Suppressor macrophage (primary cell): ENCODE measurements at places on chromosomes 6 and 20.

GRCh38 chr6:156866220-156867015, 89.2 kb downstream of the ARID1B start:
- peak; percentile 61 for DNase-seq

GRCh38 chr6:141464490-141464889, 668.2 kb upstream of the GJE1 start:
- no peak for DNase-seq

GRCh38 chr6:33195304-33196165, 3.3 kb upstream of the COL11A2 start:
- DNase-seq, result peak; percentile 65

GRCh38 chr20:1888796-1889463, 6.3 kb upstream of the SIRPA start:
- peak; percentile 73 for DNase-seq

DNA sequence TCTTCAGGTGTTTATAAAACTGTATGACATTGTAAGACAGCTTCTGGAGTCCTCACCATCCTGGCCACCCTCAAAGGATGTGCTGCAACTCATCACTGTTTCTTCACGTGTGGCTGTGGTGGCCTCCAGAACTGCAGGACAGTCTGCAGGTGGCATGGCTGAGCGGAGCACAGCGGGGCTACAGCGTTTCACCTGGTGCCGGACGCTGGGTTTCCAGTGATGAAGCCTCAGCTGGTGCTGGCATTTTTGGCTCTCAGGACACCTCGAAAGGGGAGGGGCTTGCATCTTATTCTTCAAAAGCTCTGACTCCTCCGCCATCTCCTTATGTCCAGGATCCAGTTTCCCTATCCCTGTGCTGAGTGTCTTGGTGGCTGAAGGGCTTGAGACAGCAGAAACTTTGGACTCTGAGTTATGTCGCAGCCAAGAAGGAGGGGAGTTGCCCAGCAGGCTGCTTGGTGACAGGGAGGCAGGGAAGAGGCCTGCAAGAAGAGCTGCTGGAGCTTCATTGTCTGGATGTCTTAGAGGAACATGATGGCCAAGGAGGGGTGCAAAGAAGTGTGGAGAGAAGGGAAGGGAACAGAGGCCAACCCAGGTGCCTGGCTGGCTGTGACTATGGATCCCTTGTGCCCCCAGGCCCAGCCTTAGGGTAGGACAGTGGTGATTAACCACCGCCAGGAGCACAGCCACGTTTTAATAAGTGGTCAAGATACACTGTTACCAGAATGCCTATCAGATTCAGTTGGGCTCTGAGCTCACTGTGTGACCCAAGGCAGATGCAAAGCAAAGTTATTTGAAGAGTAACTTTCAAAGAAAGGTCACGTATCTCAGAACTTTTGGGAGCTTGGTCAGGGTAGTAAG, 58.7 kb downstream of the GTF2H5 start:
- no peak for DNase-seq

DNA sequence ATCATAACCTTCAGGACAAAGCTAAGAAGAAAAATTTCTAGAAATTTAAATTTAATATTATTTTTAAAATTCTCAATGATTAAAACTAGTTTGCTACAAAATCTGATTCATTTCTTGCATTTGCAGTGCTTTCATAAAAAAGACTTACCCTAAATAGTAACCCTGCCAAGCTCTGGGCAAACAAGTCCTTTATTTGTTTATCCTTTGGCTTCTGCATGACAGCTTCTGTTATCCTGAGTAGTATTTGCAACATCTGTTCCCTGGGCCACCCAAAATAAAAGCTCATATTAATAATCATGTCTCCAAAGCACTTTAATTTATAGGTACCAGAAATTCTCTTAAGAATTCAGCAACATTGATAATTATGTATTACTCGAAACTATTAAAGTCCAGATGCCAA, 101.3 kb downstream of the RALGAPA2 start:
- no peak for DNase-seq

GRCh38 chr6:33312361-33313104, 1.3 kb downstream of the TAPBP start:
- peak; percentile 84 for DNase-seq

- DNase-seq, result no peak
Measured at GRCh38 chr6:141963543-141964295, 169.0 kb upstream of the GJE1 start.

- no peak for DNase-seq
Measured at GRCh38 chr6:22470454-22471131, 98.8 kb upstream of the HDGFL1 start.

GRCh38 chr6:66848244-66848953, 1141.4 kb upstream of the EYS start:
- no peak for DNase-seq

DNA sequence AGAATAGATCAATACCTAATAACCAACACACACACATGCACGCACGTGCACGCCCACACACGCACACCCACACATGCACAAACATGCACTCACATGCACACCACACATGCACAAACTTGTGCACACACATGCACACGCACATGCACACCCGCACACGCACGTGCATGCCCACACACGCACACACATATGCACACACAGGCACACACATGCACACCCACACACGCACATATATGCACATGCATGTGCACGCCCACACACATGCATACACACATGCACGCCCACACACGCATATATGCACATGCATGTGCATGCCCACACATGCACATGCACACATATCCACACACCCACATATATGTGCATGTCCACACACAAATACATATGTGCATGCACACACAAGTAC, 26.2 kb upstream of the CHRNA4 start:
- DNase-seq, result no peak

DNA sequence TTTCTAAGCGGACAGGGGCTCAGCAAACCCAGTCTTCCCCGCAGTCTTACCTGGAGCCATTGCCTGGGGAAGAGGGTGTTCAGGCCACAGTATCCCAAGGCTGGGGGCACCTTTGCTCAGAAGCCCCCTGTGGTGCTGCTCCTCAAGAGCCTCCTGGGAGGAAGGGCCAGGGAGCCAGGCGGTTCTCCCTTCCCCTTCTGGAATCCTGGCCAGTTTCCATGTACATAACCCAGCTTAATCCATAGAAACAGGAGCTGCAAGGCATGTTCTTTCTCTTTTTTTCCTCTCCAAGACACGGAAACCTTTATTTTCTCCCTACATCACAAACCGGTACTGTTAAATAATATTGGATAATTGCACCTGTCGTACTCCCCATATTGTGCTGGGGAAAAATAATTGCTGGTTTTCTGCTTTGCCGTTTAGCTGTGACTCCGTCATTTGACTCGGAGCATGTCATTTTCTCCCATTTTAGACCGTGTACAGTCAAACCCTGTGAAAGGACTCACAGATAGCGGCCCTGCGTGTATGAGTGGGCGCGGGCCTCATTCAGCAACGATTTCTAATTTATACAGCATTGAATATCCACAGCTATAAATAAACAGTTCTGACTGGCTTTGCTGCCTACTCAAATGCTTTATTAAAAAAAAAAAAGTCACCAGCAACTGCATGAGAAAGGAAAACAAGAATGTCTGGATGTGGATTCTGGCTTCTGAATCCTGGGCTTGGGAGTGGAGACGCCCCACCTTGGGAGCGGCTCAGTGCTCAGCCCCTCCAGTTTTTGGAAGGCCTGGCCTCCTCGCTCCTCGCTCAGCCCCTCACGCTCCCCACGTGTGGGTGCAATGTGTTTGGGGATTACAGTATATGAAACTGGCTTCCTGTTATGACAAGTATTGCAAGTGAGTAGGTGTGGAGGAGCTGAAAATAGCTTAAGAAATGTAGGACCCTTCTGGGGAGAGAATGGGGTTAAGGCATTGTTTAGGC, 67.3 kb downstream of the ADTRP start:
- DNase-seq, result peak; percentile 81

DNA sequence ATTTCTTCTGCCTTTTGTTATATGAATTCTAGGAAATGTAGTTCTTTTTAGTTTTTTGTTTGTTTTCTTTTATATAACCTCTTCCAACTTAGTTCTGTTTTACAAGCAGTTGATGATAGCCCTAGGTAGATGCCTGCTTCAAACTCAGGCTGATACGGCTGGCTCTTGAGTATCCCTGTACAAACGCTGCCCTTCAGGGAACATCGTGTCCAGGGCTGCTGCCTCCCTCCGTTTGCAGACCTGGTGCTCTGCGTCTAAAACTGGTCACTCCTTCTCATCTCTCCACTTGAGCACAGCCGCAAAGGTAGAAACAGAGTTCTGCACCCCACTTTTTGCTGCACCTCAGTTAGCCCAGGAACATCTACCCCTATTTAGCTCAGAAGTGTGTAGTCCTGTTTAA, 310.1 kb downstream of the PRL start:
- DNase-seq, result no peak

DNA sequence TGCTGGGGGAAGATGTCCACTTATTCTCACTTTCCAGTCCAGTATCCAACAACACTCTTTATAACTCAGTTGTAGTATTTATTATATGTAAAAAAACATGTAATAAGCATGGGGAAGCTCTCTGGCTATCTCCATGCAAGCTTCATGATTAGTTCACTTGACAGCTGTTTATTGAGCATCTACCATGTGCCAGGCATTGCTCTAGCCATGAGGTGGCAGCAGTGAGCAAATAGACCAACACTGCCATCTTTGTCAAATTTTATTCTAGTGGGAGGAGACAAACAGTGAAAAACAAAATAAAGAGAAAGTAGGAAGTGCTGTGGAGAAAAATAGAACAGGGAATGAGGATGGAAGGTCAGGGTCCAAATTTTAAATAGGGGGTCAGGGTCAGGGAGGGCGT, 131.8 kb downstream of the CFAP61 start:
- peak; percentile 71 for DNase-seq
